ENCODE measurements at places on chromosomes 2 and 18.

- no peak for DNase-seq
Measured at GRCh38 chr2:174745142-174745541, 19.1 kb downstream of the CHRNA1 start.

DNA sequence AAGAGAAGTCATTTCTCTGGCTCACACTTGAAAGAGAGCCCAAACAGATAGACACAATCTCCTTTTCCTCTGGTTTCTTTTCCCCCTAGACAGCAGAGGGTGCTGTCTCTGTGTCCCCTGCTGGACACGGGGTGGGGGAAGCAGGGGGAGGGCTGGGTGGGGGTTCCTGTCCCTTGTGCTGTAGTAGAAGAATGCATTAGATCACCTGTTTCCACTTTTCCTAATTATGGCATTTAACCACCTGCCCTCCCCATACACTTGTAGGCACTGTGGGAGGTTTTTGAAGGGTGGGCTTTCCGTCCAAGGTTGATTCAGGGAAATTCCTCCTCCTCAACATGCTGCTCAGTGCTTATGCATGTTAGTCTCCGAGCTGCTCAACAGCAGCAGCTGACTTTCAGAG lies 206.2 kb upstream of the EPAS1 start:
- DNase-seq = no peak

DNA sequence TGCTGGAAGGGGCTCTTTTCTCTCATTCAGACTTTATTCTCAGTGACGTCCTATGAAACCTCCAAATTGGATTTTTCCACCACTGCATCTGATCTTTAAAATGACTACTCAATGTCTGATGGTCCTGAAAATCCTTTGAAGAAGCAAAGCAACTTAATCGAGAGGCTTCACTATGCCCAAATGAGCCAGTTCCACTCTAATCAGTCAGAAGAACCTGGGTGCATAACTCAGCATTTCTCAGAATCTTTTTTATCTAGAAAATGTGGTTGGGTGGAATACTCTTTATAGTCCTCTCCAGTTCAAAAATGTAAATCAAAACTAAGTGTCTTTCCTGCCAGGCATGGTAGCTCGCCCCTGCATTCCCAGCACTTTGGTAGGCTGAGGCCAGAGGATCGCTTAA lies 60.7 kb downstream of the PRELID3A start:
- DNase-seq = no peak

DNA sequence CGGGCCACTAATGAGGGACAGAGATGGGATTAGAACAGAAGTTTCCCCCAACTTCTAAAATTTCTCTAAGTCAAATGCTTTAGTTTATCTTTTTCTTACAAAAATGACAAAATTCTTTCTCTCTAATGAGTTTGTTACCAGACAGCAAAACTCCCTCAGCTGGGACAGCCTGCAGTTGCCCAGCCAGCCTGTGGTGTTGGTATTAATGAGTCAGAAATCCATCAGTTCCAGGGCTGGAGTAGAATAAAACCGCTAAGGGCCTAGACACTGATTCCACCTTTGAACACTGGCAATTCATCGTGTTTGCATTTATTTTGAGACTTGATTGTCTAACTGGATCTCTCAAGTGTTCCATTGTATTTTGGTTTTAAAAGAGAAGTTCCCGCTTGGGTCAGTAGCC lies 38.3 kb upstream of the SMAD2 start:
- no peak for DNase-seq

GRCh38 chr2:53938904-53939303 lies 31.9 kb downstream of the PSME4 start:
- DNase-seq = no peak

- DNase-seq = no peak
Measured at GRCh38 chr2:11347403-11347959, 3.0 kb upstream of the ROCK2 start.

- DNase-seq = no peak
Measured at GRCh38 chr2:63827749-63828148, 13.9 kb upstream of the UGP2 start.

- no peak for DNase-seq
Measured at GRCh38 chr2:69716555-69717120, 25.3 kb upstream of the ANXA4 start.

DNA sequence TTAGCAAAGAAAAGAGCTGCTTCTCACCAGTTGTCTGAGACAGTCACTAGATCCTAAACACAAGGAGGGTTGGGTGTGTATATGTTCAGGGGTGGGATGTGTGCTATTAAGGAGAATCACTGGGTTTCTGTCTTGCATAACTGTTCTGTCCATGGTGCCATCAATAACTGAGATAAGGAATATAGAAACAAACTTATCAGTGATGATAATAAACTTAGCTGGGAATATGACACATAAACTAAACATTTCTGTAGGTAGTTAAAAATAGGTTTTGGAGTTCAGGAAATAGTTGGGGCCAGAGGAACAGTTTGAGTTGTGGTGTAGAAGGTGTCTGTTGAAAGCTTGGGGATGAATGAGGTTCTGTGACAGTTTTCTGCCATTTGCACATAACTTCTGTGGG lies 17.4 kb downstream of the NAPG start:
- no peak for DNase-seq

DNA sequence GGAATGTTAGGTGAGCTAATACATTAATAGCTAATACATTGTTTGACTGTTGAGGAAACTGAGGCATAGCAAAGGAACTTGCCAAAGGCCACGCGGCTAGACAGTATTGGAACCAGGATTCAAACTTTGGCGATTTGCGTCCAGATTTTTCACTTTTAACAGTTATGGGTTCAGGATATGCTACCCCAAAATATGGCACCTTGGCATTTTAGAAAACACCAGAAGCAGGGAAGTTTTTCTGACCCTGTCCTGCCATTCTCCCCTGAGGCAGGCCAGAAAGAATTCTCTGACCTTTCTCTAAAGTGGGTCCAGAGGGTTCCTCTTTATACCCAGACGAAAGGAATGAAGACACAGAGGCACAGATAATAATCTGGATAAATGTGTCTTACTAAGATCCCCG lies 166.9 kb downstream of the MYCN start:
- DNase-seq = no peak

DNA sequence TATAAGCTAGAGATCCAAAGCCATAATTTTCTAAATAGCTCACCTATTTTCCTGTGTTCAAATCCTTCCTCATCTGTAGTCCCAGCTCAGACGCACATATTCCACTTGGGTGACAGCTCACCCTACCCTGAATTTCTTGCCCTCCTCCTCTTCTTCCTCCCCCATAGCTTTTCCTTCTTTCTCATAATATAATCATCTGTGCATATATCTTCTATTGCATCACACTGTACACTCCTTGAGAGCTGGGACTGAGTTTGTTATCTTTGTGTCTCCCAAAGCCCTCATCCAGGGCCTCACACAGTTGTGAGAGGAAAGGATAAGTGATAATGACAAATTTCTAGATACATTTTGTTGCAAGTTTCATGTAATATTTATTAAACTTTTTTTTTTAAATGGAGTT lies 55.9 kb upstream of the RTN4 start:
- no peak for DNase-seq

DNA sequence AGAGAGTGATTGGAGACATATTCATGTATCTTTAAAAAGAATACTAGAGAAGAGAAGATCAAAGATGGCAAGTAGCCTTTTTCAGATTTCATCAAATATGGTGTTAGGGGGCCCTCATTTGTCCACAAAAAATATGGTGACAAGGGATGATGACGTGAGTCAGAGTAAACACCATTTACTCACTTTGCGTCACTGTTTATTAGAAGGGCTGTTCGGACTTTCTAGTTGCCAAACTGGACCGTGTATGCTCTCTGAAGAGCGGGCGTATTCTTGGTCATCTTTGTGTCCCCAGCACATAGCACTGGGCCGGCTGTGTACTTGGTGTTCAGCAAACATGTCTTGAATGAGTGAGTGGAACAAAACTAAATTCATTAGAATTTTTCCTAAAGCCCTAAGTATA lies 37.5 kb downstream of the TTC39C start:
- DNase-seq = no peak

All from cerebellar nuclear complex (tissue), 1 donor.